Frontal cortex (tissue), 4 donors: ENCODE measurements at places on chromosomes 1 and 21. TPM values are rescaled to one million over a fixed set of nuclear protein-coding genes. Genes with fewer than 3 reads are reported as not detected.

Gene LRRN2
- 7.7 TPM for total RNA-seq

Gene FAM72A
- 2.4 TPM for total RNA-seq

Gene SHE
- 2.0 TPM for total RNA-seq

Gene ZBTB40
- 10.2 TPM for total RNA-seq

Gene C1orf226
- 0.82 TPM for total RNA-seq

Gene PTGS2
- 2.4 TPM for total RNA-seq

Gene RUSC1
- total RNA-seq: 44.8 TPM

Gene RHOC
- total RNA-seq: 35.1 TPM

Gene PPFIA4
- total RNA-seq: 12.6 TPM

Gene CRP
- total RNA-seq: not detected

Gene CTBS
- total RNA-seq: 2.0 TPM

Gene C4BPA
- total RNA-seq: not detected

- no peak for DNase-seq
Measured at GRCh38 chr1:185957441-185958363, 223.5 kb downstream of the HMCN1 start.

GRCh38 chr1:198726455-198726854 is 87.6 kb downstream of the PTPRC start:
- no peak for DNase-seq

- no peak for DNase-seq
Measured at GRCh38 chr1:177411381-177411780, 240.6 kb downstream of the BRINP2 start.

- no peak for DNase-seq
Measured at GRCh38 chr1:116581323-116581885, 10.6 kb upstream of the CD58 start.

DNA sequence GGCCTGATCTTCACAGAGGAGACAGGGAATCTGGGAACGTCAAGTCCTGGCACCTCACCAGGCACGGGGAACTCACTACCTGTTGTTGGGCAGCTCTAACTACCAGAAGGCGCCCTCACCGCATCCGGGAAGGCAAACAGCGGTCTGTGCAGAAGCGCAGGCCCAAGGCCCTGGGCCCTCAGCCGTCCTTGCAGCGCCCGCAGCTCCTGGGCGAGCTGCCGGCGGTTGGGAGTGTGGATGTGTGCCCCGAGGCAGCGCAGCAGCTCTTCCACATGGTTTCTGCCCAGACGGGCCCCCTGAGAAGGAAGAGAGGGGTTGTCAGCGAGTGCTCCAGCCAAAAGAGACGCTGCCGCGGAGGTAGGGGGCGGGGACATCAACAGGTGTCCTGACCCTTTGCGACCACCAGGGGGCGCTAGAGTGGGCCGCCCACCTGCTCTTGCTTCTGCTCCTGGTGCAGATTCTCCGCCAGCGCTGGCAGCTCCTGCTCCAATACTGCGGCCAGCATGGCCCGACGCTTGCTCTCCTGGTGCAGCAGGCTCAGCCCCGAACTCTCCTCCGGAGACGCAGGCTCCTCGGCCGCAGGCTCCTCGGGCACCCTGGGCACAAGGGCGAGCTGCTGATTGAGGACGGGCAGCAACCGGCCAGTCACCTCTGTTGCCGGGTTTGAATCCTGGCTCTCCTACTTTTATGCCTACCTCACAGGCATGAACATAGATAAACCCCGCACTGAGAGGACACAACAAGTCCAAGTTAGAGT is 9.3 kb downstream of the MAP3K6 start:
- DNase-seq: peak; percentile 93

DNA sequence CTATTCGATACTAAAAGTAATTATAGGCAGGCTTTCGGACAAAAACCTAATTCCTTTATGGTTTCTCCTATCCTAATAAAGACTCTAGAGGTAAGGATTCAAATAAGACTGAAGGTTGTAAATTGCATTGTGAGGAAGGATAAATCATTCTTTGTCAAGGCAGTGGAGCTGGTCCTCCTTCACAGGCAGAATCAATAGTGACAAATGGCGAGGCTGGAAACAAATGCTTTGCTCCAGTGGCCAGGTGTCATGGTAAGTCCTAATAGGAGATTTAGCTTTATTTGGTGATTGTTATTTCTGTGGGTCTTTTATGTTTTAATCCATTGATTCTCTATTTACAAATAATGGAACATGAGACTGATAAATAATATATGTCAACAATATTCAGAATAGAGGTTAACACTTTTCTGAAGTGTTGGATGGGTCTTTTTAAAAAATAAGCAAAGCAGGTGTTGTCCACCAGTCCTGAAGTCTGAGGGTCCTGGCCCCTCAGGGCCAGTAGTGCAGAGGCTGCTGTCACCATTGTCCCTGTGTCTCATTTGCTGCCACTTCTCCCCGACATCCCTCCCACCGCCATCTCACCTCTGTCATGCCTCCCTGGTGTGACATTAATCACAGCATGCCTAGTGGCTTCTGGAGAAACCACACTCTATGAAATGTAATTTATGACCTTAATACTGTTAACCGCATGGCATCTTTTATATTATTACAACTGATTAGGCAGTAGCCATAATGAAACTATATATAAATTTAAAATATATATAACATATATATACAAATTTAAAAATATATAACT is 120.9 kb upstream of the MAGI3 start:
- no peak for DNase-seq

- no peak for DNase-seq
Measured at GRCh38 chr21:45064618-45065399, 9.6 kb upstream of the ADARB1 start.

DNA sequence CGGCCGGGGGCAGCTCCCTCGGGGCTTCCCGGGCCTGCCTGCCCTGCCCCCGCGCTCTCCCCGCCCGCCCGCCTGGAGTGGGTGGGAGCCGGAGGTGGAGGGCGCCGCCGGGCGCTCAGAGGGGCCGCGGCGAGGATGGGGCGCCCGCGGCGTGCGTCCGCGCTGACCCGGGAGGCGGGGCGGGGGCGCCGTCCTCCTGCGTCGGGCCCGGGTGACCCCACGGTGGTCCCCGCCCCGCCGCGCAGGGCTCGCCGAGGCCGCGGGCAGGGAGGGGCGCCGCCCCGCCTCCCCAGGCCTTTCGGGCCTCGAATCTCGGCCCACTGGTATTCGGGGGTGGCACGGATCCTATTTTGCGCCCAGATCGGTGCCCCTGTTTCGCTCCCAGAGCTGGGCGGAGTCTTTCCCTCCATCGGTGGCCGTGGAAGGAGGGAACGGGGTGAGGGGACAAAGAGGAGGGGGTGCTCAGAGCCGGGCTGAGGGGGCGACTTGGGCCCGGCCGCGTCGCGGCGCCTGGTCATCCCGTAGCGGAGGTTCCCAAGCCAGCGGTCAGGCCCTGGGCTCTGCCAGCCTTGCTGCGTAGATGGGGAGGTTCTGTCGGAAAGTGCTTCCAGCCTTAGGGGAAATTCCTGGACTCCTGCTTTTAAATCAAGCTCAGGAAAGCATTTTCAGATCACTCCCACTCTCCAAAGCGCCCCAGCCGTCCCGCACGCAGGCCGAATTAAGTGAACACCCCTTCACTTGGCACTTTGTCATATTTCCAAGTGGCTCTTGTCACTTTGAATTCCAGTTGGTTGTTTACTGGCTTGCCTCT is 545 bp downstream of the PATJ start:
- DNase-seq: peak; percentile 70

GRCh38 chr21:37195059-37195458 is 72.1 kb downstream of the VPS26C start:
- DNase-seq: no peak

DNA sequence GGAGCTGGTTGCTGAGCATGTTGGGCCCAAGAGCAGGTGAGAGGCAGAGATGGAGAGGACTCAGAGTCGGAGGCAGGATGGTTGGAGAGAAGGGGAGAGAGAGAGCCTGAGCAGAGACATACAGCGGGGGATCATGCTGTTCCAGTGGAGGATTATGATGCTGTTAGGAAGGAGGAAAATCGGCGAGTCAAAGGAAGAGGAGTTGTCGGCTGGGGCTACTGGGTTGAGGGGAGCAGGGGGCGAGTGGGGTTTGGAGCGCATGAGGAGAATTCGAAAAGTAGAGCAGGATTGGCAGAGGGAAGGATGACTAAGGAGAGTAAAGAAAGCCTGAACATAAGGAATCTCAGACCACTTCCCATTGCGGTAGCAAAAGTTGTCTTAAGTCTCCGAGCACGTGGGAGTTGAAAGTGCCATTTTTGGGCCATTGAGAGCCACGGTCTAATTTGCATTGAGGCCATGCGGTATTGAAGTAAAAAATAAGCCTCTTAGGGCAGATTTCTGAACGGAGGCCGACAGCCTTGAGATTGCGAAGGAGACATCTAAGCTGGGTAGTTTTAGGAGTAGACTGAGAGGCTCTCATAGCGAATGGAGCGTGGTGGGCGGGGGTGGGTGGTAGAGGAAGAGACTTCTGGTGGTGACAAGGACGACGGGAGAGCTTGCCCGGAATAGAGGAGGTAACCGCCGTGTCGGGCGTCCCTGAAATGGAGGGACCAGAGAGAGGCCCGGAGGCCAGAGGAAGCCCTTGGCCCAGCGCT is 140.4 kb upstream of the ETV3 start:
- no peak for DNase-seq

DNA sequence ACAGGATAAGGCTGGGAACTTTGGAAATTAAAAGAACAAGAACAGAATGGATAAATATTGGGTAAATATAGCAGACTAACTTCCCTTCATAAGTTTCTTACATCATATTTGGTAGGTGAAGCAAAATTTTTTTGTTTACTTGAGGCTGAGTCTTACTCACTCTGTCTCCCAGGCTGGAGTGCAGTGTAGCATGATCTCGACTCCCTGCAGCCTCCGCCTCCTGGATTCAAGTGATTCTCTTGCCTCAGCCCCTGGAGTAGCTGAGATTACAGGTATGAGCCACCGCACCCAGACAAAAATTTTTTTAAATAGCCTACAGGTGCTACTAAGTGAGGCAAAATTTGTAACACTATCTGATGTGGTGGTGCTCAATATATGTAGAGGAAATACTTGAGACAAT is 50.7 kb downstream of the TM2D1 start:
- DNase-seq: no peak

GRCh38 chr1:2587071-2587859 is 688 bp downstream of the PRXL2B start:
- DNase-seq: no peak

DNA sequence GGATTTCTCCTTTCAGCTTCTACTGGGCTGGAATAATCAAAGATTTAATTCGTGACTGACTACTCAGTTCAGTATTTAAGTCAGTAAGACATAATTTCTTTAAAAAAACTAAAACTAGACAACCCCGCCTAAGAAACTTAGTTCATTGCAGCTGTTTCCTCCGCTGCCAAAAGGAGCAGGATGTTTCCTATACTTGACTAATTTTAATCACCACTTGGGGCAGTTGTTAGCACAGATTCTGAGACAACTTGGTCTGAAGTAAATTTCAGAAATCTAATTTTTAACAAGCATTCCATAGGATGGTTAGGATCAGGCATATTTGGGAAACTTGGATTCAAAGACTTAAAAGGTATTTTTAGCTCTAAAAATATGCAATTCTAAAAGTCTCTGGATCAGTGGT is 34.0 kb downstream of the EPRS1 start:
- DNase-seq: no peak

DNA sequence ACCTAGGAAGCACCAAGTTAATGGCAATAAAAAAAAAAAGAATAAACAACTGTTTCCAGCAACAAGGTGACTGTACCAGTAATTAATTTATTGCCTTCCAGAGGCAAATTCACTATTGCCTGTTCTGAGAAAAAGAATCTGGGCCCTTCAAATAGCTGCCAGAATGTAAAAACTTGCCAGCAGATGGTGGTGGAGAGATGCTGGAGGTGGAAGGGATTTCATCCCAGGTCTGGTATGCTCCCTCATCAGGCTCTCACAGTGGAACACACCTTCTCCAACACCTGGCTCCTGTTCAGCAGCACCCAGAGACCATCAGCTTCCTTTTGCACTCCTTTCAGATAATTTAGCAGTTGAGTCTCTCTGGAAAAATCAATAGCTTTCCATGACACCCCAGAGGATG is 792.9 kb upstream of the ADAMTS5 start:
- DNase-seq: no peak

DNA sequence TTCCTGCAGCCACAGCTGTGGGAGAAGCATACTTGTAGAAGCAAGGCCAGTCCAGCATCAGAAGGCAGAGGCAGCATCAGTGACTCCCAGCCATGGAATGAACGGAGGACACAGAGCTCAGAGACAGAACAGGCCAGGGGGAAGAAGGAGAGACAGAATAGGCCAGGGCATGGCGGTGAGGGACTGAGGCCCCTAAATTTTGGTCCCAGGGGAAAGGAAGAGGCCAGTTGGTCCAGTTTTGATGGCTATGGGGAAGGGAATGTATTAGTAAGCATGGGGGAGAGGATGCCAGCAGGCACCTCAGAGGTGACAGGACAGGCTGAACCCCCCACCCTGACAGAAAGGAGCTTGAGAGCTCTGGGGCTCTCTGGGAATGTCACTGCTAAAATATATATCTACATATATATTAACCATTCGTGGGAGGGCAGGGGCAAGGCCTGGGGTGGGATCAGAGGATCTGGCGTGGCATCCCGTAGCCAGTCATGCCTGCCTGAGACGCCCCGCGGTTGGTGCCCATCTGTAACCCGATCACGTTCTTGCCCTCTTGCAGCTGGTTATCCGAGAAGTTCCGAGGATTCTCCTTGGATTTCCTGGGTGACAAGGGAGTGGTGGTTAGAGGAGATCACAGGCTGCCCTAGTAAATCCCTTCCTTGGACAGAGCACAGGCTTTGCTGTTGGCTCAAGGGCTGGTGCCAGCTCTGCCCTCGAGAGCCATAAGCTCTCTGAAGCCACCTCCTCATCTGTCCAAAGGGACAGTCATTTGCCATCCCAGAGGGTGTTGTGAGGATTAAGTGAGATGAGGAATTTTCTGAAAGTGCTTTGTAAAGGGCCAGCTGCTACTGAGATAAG is 6.7 kb downstream of the TAGLN2 start:
- DNase-seq: no peak

- DNase-seq: peak; percentile 27
Measured at GRCh38 chr1:68321084-68321685, 88.9 kb upstream of the WLS start.

DNA sequence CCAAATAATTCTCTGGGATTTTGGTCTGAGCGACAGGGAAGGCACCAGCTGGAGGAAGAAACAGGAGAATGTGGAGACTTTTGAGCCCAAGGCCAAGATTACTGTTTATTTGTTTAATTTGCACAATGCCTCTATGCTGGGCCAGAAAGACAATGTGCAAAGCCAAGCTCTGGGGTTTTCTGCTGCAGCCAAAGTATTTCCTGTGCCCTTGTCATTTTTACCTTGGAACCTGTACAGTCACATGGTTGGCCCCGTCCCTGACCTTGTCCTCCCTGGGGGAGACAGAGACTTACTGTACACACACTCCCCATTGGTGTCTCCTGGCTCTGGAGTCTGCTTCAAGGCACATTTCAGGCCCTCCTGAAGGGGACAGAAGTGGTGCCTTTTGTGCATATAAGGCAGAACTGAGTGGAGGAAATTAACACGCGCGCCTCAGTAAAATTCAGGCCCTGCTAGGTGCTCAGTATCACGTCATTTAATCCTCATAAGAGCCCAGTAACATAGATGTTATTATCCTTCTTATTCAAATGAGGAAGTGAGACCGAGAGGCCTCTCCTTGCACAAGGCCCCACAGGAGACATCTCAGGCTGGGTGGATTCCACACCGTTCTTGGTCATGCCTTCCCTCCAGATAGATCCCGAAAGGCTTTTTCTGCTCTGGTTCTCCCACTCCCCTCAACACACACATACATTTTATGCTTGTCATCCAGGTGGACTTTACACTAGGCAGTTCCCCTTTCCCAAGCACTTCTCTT is 21.1 kb downstream of the C1orf115 start:
- DNase-seq: no peak

GRCh38 chr1:198672124-198672523 is 33.3 kb downstream of the PTPRC start:
- no peak for DNase-seq
